ENCODE measurements at places on chromosomes 3 and 15. TPM values are rescaled to one million over a fixed set of nuclear protein-coding genes. Genes with fewer than 3 reads are reported as not detected.

DNA sequence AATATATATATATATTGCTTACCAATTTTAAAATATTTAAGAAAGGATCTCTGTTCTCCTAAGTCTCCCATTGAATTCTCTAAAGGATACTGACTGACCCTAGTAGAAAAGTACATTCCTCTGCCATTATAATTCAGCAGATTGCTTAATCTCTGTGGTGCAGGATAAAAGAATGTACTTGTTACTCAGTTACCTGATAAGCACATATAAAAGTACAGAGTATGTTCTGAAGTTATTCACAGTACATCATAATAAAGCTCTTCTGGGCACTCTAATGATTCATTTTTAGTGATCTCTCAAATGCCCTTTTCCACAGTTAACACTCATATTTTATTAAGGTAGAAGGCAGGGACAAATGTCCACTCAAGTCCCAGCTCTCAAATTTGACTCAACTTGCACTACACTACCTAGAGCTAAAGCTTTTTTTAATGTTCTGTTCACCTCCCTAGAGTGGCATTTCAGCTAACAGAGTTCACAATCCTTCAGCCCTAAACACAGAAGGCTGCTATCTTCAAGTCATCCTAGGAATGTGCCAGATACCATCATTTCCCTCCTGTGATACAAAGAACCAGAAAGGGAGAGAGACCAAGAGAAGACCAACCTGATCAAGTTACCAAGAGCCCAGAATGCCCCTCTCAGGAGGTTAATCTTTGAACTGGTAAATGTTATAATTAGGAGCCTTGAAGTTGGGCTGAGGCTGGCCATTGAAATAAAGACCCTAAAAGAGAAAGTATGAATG, 53.3 kb downstream of the MEIS2 start:
- DNase-seq, result no peak

GRCh38 chr3:55166576-55167555, 239.0 kb upstream of the LRTM1 start:
- DNase-seq, result no peak

- DNase-seq, result no peak
Measured at GRCh38 chr15:39415634-39416033, 165.2 kb upstream of the THBS1 start.

Gene LRCH3
- 43.6 TPM for total RNA-seq

Gene GOLGA8G
- total RNA-seq, result not detected

Data from activated CD4-positive, alpha-beta T cell treated with anti-CD3 and anti-CD28 coated beads for 36 hours (primary cell).